ENCODE measurements at places on chromosomes 12 and 14.

DNA sequence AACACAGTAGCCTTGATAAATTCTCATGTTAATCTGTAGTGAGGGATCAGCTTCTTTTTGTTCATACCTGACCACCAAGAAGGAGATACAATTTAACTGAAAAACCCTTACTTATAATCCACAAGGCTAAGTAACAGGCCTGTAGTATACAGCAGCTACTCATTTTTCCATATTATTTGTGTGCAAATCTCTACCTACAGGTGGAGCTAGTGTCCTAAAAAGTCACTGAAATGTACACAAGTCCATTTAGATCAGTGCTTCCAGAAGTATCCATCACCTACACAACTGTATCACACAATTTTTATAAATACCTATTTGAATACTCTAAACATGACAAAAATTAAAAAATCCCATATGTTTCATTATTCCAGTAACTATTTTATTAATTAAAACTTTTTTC is 173.2 kb downstream of the SLC35F4 start:
- peak; percentile 33 for DNase-seq

- DNase-seq, result no peak
Observed at GRCh38 chr14:58669556-58670200, 31.9 kb downstream of the DACT1 start.

- DNase-seq, result no peak
Observed at GRCh38 chr12:3000548-3001275, 41.5 kb downstream of the TEAD4 start.

GRCh38 chr12:45934956-45935355 is 55.4 kb downstream of the SCAF11 start:
- no peak for DNase-seq

DNA sequence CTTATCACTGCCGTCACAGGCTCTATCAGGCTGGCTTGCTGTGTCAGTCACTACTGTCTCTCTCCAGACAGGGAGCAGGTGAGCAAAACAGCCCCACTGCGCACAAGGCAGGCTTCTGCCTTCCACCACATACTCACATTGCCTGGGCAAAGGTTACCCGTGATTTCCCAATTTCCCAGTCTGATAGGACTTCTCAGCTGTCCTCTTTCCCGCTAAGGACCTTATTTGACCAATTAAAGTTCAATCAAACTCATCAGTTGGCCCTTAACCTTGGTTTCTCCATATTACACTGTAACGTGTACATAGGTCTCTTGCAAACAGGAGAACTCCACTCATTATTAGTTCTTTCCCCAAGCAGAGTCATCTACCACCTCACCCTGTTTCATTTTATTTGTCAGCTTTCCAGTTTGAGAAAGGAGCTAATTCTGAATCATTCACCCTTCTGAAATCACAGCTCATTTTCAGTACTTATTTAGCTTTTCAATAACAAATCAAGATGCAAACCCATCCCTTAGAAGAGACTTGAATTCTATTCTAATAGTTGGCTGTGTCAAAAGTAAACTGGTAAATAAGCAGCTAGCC is 170.8 kb downstream of the ESR2 start:
- no peak for DNase-seq

- DNase-seq, result no peak
Observed at GRCh38 chr14:75928690-75929181, 53.1 kb downstream of the TGFB3 start.

- no peak for DNase-seq
Observed at GRCh38 chr14:59017285-59017965, 171.0 kb upstream of the DAAM1 start.

DNA sequence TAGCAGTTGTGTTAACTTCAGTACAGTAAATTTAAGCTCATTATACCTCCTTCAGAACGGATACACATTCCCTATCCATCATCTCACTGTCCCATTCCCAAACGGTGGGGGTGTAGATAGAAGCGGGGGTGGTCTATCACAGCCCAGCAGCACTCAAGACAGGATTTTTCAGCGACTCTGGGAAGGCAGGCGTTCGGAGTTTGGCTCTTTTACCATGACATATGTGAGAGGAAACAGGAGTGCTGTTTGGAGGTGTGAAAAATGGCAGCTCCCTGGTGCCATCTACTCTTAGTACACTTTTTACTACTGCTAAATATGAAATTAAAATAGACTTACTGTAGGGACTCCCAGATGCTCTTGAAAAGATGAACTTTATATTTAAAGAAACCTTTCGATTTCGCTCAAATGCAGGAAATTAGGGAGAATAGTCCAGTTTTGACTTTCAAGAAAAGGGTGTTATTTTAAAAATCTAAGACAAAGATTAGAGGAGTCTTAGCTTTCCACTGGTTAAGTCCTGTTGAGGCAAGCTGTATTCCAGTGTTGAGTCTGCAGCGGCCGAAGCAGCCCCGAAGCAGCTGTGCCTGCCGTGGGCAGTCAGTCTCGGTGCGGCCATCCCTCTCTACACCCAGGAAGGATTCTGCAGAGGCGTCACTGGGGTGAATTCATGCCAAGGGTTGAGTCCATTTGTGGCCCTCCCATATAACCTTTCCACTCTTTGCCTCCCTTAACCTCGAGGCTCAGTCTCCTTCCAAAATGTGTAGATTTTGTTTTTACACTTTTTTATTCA is 42.1 kb downstream of the KCNMB4 start:
- no peak for DNase-seq

DNA sequence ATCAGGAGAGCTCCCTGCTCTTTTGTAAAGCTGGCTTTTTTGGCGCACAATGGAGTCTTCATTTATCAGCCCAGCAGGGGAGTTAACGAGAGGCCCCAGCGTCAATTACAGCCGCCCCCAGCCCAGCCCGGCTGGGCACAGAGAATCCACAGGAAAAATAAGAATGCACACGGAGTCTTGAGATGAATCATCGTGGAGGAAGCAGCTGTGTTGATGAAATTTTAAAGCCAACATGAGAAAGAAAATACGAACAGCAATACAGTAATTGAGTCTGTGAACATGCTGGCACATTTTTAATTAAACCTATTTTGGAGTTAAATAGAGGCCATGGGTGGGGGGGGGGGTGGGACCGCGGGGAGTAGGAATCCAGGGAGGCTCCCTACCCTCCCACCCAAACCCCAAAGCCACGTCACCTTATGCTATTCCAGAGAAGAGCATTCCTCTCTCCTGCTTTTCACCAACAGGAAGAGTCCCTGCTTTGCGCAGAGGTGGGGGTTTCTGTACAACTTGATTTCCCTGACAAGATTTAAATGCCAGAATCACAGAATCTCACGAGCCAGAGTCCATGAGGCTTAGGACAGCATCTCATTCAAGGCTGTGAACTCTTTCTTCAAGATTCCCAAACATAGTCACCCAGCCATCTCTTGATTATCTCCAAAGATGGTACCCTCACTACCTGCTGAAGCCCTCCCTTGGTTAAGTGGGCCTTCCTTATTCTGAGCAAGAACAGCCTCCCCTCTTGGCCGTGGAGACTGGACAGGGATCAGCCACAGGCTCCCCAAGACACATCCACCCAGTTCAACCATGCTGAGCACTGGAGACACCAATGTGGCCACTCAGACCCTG is 50.3 kb downstream of the CCNK start:
- DNase-seq, result no peak

- no peak for DNase-seq
Observed at GRCh38 chr12:48084066-48084465, 21.8 kb downstream of the SENP1 start.

- DNase-seq, result no peak
Observed at GRCh38 chr14:49792618-49793017, 24.7 kb downstream of the KLHDC2 start.

GRCh38 chr14:71061458-71061857 is 154.2 kb downstream of the PCNX1 start:
- no peak for DNase-seq

DNA sequence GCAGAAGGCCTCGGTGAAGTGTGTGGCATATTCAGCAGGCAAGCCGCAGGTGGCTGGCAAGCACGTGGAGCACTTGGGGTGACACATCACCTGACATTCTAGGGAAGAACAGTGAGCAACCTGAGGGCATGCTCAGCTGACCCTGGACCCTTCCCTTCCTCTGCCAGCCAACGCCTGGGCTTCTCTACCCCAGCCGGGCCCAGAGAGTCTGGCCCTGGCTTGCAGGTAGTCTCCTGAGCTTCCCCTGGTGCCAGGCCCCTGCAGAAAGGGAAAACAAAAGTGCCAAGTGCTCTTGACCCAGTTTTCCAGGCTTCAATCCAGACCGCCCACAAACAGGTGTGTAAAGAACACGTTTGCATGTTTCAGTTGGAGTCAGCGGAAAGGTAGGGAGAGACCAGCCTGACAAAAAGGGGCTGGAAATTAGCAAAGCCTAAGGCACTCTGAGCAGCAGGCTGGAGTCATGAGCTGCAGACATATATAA is 45.7 kb downstream of the PRKAB1 start:
- peak; percentile 61 for DNase-seq

- peak; percentile 96 for DNase-seq
Observed at GRCh38 chr14:84544486-84545131, 985.3 kb upstream of the FLRT2 start.

- no peak for DNase-seq
Observed at GRCh38 chr14:71931492-71932228, 569 bp upstream of the RGS6 start.

DNA sequence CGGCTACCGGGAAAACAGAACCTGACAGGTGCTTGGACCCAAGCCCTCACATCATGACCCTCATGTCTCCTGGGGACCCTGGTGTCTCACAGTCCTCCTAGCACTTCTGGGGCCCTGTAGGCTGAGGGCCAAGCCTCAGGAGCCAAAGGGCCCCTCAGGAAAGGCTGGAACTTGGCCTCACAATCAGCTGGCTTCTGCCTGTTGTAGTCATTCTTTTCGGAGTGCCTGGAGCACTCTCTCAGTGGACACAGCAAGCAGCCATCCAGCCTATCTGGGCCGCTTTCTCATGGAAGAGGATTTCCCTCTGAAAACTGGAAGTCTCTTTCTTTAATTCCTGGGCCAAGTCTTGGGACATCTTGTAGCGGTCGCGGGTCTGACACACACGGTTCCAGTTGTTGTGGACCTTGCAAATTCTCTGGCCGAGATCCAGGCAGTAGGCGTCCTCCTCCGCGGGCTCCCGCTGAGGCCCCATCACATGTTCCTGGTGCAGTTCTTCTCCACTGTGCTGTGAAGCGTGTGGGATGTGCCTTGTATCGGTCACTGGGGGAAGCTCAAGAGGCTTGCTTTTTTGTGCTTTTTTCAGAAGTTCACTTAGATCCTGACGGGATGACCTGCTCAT is 169.3 kb downstream of the EMP1 start:
- no peak for DNase-seq

GRCh38 chr12:51621156-51621922 is 30.3 kb downstream of the SCN8A start:
- DNase-seq, result no peak

- no peak for DNase-seq
Observed at GRCh38 chr14:33508126-33509062, 442.5 kb downstream of the EGLN3 start.

DNA sequence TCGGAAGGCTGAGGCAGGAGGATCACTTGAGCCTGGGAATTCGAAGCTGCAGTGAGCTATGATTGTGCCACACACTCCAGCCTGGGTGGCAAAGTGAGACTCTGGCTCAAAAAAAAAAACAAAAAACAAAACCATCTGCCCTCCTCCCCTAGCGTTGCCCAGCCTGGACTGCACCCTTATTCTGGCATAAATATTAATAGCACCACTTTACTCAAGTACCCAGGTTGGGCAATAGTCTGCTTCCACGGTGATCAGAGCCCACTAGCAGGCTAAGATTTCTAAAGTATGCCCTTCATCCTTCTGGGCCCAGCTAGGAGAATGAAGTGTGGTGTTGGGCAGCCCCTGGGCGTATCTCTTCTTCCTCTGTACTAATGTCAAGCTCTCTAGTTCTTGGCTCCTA is 33.3 kb downstream of the KCTD10 start:
- no peak for DNase-seq

DNA sequence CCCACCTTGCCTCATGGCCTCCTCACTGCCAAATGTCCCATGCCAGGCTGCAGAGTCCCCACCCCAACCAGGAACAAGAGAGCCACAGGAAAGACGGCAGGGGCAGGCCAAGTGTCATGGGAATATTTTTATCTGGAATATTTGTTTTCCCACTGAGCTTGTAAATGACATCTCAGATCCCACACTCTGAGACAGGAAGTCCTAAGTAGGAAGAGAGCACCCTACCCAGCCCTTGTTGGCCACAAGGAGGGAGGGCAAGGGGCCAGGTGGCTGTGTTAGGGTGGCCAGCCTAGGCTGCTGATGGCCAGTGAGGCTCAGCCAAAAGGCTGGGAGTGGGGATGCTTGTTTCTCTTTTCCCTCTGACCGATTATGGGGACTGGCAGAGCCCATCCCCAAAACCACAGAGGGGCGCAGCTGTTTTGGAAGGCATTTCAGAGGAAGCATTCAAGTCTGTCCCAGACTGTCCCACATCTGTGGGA is 7.7 kb upstream of the MEG3 start:
- DNase-seq, result no peak

- DNase-seq, result no peak
Observed at GRCh38 chr12:80273144-80273543, 170.9 kb upstream of the PTPRQ start.

- no peak for DNase-seq
Observed at GRCh38 chr12:119681111-119681510, 13.2 kb downstream of the PRKAB1 start.

DNA sequence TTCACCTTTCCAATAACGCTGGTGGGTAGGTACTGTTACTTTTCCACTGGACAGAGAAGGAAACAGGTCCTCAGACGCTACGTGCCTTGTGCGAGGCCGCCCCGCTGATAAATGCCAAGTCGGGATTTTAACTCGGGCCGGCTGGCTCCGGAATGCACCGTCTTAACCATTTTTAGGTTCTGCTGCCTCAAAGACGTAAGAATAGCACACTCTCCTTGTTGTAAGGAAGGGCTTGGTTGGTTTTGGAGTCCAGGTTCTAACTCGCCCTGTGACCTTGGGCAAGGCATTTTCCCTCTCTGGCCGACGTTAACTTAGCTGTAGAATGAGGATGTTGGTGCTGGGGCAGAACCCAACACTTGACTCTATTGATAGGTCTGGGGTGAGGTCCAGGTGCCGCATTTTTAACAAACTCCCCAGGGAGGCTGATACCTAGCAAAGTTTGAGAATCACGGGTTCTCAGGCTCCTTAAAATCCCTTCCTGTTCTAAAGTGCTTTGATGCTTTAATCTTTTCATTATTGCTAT is 814 bp downstream of the ANKRD13A start:
- DNase-seq, result no peak

GRCh38 chr12:96776908-96777307 is 130.1 kb upstream of the NEDD1 start:
- DNase-seq, result no peak

GRCh38 chr14:33805593-33805992 is 145.3 kb downstream of the EGLN3 start:
- no peak for DNase-seq

- no peak for DNase-seq
Observed at GRCh38 chr14:75636100-75636692, 24.5 kb downstream of the ERG28 start.

- DNase-seq, result no peak
Observed at GRCh38 chr14:65676361-65677014, 264.0 kb downstream of the FUT8 start.
